Cardiac septum (tissue), 1 donor: ENCODE measurements at places on chromosomes 7 and 10. TPM values are rescaled to one million over a fixed set of nuclear protein-coding genes. Genes with fewer than 3 reads are reported as not detected.

- no peak for DNase-seq
These were observed 63.0 kb downstream of the MAPK8 start for GRCh38 chr10:48369501-48369900.

- DNase-seq, result peak; percentile 17
These were observed 13.7 kb downstream of the IL2RA start for GRCh38 chr10:6048281-6049030.

GRCh38 chr7:20438248-20438647, 107.5 kb downstream of the ITGB8 start:
- no peak for DNase-seq

GRCh38 chr10:9811601-9812000, 1206.1 kb upstream of the CELF2 start:
- no peak for DNase-seq

DNA sequence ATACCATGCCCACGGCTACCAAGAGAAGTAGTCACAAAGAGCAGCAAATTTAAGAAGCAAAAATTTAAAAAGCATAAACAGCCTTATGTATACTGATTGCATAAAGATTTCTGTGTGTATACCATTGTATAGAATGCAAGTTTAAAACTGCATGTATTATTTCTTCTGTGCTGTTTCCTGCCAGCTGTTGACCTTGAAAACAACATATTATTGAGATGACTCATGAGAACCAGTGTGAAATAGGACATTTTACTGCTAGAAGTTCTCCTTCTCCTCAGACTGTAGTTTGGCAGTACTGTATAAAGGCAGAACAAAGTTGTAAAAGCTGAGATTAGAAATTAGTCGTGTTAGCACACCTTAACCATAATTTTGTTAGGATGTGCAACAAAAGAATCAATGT, 42.3 kb upstream of the SGCE start:
- no peak for DNase-seq

- DNase-seq, result no peak
These were observed 104.2 kb upstream of the ACBD5 start for GRCh38 chr10:27344568-27345454.

The ALDH18A1 gene
- 19.8 TPM for total RNA-seq

The MSMB gene
- not detected for total RNA-seq

The SPDYE11 gene
- total RNA-seq, result not detected
